Left kidney (tissue), 8 donors: ENCODE measurements at places on chromosomes 12 and 14. TPM values are rescaled to one million over a fixed set of nuclear protein-coding genes. Genes with fewer than 3 reads are reported as not detected.

The HOXC6 gene
- 34.1 TPM for polyA plus RNA-seq

DNA sequence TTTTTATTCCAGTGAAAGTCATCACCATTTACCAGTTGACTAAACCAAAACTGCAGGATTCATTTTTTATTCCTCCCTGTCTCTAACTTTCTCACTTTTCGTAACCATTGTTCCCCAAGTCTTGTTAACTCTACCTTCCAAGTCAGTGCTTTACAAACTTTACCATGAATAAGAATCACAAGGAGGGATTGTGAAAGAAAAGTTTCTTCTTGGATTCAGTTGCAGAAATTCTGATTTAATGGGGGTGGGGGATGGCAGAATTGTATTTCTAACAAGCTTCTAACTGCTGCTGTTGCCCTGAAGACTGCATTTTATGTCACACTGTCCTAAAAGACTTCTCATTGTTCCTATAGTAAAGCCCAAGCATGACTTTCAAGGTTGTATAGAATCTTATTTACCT is 5.0 kb upstream of the RAB21 start:
- DNase-seq: no peak

- no peak for DNase-seq
Measured at GRCh38 chr12:12784911-12785814, at the start of gene APOLD1. APOLD1 (plus strand) TSS chr12:12785659; CDS start chr12:12785692, 33 bp downstream.

DNA sequence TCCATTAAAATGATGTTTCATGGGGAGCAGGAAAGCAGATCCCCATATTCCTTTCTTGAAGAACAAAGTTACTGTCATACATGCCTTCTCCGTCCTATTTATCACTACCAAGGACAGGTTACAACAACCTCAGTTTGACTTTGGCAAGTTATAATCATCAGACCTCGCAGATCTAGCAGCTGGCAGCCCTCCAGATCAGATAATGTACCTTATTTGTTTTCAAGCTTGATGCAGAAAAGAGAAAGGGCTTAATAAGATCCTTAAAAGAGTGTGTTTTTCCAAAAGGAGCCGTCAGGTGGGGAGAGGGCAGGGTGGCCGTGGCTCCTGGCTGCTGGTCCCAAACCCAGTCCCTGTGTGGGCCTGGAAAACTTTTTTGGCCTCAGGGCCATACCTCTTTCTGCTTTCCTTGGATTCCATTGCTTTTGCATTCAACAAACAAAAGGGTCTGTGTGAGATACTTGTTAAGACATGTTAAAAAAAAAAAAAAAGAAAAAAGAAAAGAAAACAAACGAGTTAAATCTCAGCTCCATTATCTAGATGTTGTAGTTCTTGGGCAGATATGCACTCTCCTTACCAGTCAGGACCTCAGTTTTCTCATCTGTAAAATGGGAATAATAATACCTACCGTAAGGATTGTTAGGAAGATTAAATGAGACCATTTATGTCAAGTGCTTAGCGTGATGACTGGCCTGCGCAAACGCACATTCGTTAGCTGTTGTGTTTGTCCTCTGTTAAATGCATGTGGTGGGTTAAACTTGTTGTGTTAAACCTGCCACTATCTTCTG is 64.6 kb downstream of the B4GALNT3 start:
- no peak for DNase-seq

DNA sequence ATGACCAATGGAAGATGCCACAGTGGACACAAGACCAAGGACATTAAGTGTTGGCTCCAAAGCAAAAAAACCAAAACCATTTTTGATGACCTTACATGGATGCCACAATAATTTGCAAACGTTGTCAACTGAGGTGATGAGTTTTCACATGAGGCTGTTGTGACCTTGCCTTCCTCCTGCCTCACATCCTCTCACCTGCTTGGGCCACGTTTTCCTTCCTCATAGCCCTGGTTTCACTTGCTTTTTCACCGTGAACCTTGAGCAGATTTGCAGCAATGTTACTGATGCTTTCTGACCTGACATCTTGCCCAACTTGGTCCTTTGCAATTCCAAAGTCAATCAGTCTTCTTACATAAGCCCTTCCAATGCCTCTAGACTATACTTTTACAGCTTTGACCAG is 3.7 kb downstream of the KRT6B start:
- DNase-seq: no peak
